ENCODE measurements at places on chromosomes 13 and 19.
A peak's percentile ranks its signal among the peaks of the same experiment; 100 is the strongest.

- DNase-seq, result no peak
Observed at GRCh38 chr19:31668921-31669320, 319.7 kb upstream of the TSHZ3 start.

DNA sequence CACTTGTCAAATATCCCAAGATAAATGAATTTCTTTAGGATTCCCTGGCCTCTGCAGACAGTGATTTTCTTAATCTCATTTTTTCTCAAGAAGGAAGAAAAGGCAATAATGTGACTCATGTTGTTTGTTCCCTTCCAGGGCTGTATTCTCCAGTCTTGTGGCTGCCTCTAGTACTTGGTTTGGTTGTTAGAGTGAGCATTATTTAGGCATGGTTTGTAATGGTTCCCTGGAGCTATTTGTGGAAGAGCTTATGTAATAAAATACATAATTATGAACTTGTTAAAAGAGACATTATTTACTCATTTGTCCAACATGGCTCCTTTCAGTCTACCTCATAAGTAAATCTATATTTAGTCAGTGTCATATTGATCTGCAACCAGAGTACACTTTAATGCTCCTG is 270.4 kb downstream of the DCT start:
- DNase-seq, result peak; percentile 25

DNA sequence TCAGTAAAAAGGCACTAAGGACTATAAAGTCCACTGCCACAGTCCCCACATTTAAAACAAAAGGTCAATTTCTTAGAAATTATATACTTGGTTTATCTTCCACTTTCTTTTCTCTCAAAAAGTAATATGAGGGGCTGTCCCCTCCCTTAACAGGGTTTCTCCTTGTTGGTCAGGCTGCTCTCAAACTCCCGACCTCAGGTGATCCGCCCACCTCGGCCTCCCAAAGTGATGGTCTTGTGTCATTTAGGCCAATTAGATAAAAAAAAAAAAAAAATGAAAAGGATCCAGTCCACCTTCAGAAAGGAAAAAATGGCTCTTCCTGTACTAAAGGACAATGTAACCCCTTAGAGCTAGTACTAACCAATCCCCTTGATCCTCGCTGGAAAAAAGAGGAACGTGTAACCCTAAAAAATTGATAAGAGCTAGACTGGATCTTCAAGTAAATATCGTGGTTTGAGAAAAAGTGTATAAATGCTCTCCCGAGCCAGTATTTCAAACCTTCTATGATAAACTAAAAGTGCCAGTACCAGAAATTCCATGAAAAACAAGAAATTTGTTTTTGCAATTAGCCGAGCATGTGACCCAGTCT is 9.0 kb upstream of the CD70 start:
- no peak for DNase-seq

GRCh38 chr19:1038978-1039645 is 795 bp upstream of the ABCA7 start:
- no peak for DNase-seq

- no peak for DNase-seq
Observed at GRCh38 chr13:72637561-72637960, 89.9 kb downstream of the MZT1 start.

GRCh38 chr13:73521290-73521624 is 462.5 kb downstream of the KLF5 start:
- DNase-seq, result no peak

DNA sequence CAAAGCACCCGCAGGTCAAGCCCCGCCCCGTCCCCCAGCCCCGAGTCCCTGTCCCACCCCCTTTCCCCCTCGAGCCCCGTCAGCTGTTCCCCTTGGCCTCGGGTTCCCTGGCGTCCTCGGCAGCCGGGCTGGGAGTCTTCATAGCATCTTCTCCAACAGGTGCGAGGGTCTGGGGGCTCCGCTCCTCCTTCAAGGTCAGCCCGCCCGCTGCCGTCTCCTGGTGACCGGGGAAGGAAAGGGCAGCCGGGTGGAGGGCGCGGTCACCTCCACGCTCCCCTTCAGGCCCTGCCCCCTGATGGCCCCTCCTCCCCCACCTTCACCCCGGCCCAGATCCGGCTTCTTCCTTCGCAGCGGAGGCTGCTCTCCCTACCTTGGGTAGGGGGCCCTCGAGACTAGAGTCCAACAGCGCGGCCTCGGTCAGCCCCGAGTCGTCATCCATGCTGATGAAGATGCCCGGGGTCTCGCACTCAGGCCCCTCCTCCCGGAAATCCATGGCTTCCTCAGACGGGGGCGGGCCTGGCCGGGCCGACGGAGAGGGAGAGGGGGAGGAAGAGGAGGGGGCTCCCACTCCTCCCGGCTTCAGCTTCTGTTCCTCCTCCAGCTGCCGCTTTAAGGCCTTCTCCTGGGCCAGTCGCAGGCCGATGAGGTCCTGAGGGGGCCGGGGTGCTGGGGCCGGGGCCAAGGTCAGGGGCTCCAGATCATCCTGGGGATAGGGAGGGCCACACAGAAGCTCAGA is 541 bp upstream of the RSPH6A start:
- DNase-seq, result no peak

- no peak for DNase-seq
Observed at GRCh38 chr13:35888981-35889380, 242.2 kb downstream of the DCLK1 start.

GRCh38 chr13:40974460-40975407 is 44.4 kb downstream of the ELF1 start:
- DNase-seq, result peak; percentile 39

- no peak for DNase-seq
Observed at GRCh38 chr13:93628136-93628797, 401.7 kb downstream of the GPC6 start.

- no peak for DNase-seq
Observed at GRCh38 chr19:42323852-42324654, 1.4 kb upstream of the MEGF8 start.

DNA sequence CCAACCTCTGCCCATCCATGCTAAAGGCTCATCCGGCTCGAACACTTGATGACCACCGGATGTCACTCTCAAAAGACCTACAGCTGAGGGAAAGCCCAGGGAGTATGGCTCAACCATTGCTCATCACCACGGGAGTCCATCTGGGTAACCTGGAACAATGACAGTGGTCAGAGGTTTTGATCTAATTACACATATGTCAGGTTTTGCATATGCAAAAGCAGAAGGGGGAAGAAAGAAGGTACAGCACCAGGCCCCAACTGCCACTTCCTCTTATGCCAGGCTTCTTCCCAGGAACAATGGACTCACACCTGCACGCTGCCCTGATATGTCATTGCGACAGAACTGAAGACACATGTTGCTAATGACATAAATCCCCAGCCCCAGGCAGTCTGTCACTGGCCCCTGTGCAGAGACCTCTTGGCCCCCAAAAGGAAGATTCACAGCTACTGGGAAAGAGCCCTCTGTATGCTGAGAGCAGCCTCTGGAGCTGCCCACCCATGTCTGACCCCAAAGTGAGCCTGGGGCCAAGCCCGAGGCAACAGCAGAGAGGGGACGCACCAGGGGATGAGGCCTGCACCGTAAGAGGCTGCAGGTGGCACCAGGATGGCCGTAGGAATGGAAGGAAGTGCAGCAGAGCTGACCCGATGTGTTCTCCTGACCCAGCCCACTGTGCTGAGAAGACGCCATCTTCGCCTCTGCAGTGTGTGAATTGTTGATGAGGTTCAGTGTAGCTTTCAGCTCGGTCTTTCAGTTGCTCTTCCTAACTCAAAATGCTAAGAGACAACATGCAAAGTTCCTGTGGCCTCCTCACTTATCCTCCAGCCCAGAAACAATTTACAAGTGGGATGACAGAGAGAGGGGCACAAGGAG is 26.3 kb downstream of the EPS15L1 start:
- DNase-seq, result no peak

DNA sequence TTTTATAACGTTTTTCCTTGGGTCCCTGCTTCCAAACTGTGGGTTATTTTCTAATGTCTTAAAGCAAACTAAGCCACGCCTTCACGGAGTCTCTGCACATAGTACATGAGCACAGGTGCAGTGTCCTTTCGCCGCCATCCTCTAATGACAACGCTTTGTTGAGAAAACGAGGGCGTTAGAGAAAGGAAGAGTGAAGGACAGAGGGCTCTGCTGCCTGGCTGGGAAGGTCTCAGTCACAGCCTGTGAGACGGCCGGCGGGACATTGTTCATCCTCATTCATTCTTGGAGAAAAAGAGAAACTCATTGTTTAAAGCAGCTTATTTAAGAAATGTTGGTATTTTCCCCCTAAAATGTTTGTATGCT is 9.5 kb downstream of the IL17D start:
- DNase-seq, result no peak

DNA sequence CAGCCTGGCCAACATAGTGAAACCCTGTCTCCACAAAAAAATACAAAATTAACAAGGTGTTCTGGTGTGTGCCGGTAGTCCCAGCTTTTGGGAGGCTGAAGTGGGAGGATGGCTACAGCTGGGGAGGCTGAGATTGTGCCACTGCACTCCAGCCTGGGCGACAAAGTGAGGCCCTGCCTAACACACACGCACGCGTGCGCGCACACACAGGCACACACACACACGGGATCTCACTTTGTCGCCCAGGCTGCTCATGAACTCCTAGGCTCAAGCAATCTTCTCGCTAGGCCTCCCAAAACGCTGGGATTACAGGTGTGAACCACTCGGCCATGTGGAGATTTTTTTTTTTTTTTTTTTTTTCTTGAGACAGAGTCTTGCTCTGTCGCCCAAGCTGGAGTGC is 3.2 kb upstream of the BTBD2 start:
- no peak for DNase-seq

DNA sequence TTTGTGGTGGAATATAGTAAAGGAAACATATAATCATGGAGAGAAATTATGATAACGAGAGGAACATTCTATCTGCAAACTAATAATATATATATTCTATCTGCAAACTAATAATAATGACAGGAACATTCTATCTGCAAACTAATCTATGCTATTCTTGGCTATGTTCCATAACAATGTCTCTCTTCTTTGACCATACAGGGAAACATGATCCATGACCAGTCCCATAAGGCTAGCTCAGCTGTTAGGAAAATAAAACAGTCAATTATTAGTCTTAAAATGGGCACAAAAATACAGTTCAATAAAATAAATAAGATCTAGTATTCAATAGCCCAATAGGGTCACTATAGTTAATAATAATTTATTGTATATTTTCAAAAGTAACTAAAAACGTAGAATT is 707.8 kb upstream of the PCDH20 start:
- no peak for DNase-seq

GRCh38 chr13:25242956-25243355 is 44.3 kb downstream of the MTMR6 start:
- DNase-seq, result no peak

DNA sequence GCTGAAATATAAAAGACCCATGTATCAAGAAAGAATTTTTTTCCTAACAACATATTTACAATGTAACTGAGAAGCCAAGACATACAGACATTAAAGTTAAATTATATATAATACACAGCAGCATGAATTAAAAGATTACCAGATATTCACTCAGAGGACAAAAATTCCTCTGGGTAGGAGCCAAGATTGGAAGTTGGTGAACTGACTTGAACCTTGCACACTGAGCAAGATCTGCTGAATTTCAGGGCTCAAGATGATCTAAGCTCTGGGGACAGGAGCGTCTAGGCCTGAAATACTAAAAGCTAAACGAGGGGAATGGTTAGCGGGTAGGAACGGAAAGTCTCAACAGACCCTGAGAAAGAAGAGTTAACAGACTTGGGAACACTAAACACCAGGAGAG is 8.5 kb downstream of the FOXO1 start:
- no peak for DNase-seq

GRCh38 chr19:58123354-58123753 is 25.3 kb upstream of the ZSCAN18 start:
- no peak for DNase-seq

DNA sequence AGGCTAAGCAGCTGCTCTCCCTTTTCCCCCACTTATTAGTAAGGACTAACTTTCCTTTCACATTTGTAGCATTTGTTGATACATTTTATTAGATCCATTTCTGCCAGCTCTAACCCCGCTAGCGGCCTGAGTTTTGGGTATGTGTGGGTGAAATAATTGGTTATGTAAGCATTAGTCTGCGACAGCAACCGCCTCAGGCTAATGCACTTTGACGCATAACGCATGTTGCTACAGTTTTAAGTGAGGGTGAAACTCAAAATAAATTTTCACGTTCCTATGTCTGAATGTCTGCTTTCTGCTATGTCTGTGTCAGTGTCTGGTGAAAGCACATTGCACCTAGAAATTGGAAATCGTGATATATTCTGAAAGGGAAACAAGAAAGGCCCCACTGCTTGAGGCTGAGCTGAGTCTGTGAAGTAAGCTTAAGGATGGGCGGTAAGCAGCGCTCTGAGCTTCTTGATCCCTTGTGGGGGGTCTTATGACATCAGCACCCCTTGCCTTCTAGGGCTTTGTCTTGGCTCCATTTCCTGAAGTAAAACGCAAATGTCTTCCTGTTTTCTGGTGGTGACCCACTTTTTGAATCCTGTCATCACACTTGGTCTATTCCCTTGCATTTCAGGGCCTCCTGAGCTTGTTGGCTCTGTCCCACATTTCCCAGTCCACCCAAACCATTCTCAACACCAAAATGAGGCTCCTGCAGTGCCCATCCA is 648.3 kb upstream of the ARGLU1 start:
- no peak for DNase-seq

GRCh38 chr13:96229356-96229755 is 139.4 kb downstream of the HS6ST3 start:
- no peak for DNase-seq

DNA sequence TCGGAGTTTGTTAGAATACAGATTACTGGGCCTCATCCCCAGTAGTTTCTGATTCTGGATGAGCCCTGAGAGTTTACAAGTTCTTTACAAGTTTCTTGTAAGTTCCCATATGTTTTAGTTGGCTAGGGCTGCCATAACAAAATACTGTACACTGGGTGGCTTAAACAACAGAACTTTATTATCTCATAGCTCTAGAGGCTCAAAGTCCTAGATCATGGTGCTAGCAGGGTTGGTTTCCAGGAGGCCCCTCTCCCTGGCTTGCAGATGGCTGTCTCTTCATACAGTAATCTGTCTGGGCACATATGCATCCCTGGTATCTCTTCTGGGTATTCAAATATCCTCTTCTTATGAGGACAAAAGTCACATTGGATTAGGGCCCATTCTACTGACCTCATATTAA is 167.2 kb downstream of the KLF5 start:
- no peak for DNase-seq

GRCh38 chr19:39128516-39129079 is 3.0 kb downstream of the PAK4 start:
- DNase-seq, result no peak

DNA sequence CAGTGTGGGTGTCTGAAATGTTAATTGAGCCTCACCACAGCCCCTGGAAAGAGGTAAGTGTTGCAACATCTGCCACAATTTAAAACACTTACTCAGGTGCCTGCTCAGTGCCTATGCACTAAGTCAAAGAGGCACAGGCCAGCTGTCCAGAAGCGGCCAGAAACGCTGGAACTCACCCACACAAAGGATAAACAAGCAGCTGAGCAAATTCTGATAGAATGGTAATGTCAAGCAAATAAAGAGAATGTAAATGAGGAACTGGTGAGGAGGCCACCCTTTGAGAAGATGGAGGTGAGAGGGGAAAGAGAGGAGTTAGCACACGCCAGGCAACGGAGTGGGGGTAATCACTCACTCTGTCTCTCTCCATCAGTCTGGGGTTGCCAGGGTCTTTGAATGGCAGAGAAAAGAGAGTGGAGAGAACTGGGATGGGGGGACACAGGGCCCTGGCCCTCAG is 67.7 kb upstream of the SERP2 start:
- no peak for DNase-seq

- DNase-seq, result no peak
Observed at GRCh38 chr19:50819636-50820035, 4.0 kb downstream of the KLK1 start.

Measured in AG20443 (cell line).